ENCODE measurements at places on chromosomes 13 and 19.

GRCh38 chr13:44142540-44142867 lies 231.1 kb upstream of the SERP2 start:
- DNase-seq, result no peak

- no peak for DNase-seq
Measured at GRCh38 chr13:73972545-73972944, 161.7 kb downstream of the KLF12 start.

DNA sequence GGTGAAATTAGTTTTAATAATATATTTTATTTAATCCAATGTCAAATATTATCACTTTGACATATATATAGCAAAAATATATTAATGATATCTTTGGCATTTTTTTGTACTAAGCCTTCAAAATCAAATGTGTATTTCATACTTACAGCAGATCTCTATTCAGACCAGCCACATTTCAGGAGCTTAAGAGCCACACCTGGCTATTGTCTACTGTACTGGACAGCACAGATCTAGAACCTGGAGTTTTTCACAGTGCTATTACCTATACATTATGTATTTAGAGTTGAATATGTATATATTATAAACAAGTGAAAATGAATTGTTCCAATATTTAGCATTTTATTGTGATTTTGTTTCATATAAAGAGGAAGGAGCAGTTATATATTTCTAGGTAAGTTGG lies 486.3 kb downstream of the DIAPH3 start:
- no peak for DNase-seq

- no peak for DNase-seq
Measured at GRCh38 chr19:19098084-19098702, 34.4 kb downstream of the SLC25A42 start.

DNA sequence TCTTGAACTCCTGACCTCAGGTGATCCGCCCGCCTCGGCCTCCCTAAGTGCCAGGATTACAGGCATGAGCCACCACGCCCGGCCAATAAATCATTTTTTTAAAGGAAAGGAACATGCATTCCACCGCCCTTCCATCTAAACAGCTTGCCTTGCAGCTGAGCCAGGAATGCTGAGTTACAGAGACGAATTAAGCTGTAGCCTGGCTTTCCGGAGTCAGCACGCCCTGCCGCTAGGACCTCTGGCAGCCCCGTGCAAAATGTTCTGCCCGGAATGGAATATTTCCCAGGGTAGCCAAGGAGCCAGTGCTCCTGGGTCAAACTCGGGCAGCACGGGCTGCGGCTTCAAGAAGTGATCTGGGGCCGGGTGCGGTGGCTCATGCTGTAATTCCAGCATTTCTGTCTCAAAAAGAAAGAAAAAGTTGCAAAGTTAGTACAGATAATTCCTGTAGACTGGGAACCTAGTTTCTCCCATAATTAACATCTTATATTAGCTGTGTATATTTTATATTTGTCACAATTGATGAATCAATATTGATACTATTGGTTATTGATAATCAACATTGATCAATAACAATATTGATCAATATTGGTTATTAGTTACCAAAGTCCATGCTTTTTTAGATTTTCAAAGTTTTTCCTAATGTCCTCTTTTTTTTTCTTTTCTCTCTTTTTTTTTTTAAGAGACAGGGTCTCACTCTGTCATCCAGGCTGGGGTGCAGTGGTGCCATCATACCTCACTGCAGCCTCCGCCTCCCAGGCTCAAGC lies 19.2 kb downstream of the ATCAY start:
- DNase-seq, result no peak

All from CD4-positive, alpha-beta T cell treated with Interleukin-6 at 100 ng/mL for 8 hours (primary cell).